Osteoblast (primary cell): ENCODE measurements at places on chromosomes 11 and 22. TPM values are rescaled to one million over a fixed set of nuclear protein-coding genes. Genes with fewer than 3 reads are reported as not detected.

DNA sequence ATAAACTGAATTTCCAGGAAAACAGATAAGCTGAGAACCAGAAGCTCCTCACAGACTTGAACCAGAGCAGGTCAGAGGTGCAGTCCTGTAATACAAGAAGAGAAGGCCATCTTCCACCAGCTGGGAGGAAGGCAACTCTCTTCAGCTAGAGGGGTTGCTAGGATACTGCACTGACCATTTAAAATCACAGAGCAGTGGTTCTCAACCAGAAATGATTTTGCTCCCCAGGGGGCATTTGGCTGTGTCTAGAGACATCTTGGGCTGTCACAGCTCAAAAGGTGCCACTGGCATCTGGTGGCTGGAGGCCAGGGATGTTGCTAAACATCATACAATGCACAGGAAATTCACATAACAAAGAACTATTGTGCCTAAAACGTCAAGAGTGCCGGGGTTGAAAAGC lies 17.2 kb downstream of the OPCML start:
- no peak for DNase-seq
- no peaks in the 10 kb centered on the region for H3K4me1 ChIP-seq
- H3K36me3 ChIP-seq = no peaks in the 10 kb centered on the region
- H3K4me3 ChIP-seq = no peak overlapping the region
- no peak overlapping the region for H3K27ac ChIP-seq

- DNase-seq = peak; percentile 47
- H3K27ac ChIP-seq = no peak overlapping the region
- H3K36me3 ChIP-seq = peaks cover 22% of the 10 kb centered on the region
- no peaks in the 10 kb centered on the region for H3K4me1 ChIP-seq
- no peaks in the 10 kb centered on the region for H3K27me3 ChIP-seq
These were observed 47.6 kb downstream of the AP2A2 start for GRCh38 chr11:973237-973636.

GRCh38 chr11:88282747-88283515 lies 54.6 kb downstream of the CTSC start:
- H3K4me1 ChIP-seq = peaks cover 10% of the 10 kb centered on the region
- no peaks in the 10 kb centered on the region for H3K36me3 ChIP-seq
- H3K4me3 ChIP-seq = no peak overlapping the region
- no peak overlapping the region for H3K27ac ChIP-seq
- H3K27me3 ChIP-seq = no peaks in the 10 kb centered on the region

GRCh38 chr11:60923326-60923725 lies 934 bp upstream of the TMEM132A start:
- DNase-seq = peak; percentile 63
- H3K4me1 ChIP-seq = peaks cover 21% of the 10 kb centered on the region
- no peak overlapping the region for H3K4me3 ChIP-seq
- H3K36me3 ChIP-seq = peaks cover 11% of the 10 kb centered on the region

DNA sequence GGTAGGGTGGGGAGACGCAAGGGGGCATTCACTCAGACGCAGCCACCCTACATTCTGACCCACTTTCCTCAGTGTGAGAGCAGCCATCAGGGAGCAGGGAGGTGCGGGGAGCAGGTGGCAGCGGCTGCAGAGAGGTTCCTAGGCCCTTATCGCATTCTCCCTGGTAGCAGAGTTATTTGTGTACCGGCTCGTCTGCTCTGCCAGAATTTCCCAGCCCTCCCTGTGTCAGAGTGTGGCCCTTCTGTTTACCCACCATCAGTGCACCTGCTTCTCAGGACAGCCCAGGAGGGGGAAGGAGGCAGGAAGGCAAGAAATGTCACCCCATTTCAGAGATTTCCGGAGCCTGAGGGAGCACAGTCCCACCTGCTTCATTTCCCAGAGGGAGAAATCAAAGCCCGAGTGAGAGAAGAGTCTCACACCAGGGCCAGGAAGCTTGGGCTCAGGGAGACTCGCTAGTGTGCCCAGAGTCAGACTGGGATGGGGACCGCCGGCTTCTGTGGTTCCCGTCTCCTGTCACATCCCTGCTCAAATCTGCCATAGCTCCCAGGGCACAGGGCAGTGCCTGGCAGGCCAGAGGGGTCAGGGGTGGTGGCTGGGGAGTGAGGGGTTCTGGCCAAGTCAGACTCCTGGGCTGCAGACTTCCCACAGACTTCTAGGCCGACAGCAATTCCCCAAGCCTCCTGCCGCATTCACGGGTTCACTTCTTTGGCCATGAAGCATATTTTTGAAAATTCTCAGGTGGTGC lies 49.7 kb downstream of the ARRB1 start:
- no peaks in the 10 kb centered on the region for H3K27me3 ChIP-seq
- no peak for DNase-seq
- no peaks in the 10 kb centered on the region for H3K36me3 ChIP-seq
- no peak overlapping the region for H3K4me3 ChIP-seq
- no peak overlapping the region for H3K27ac ChIP-seq
- H3K4me1 ChIP-seq = no peaks in the 10 kb centered on the region

DNA sequence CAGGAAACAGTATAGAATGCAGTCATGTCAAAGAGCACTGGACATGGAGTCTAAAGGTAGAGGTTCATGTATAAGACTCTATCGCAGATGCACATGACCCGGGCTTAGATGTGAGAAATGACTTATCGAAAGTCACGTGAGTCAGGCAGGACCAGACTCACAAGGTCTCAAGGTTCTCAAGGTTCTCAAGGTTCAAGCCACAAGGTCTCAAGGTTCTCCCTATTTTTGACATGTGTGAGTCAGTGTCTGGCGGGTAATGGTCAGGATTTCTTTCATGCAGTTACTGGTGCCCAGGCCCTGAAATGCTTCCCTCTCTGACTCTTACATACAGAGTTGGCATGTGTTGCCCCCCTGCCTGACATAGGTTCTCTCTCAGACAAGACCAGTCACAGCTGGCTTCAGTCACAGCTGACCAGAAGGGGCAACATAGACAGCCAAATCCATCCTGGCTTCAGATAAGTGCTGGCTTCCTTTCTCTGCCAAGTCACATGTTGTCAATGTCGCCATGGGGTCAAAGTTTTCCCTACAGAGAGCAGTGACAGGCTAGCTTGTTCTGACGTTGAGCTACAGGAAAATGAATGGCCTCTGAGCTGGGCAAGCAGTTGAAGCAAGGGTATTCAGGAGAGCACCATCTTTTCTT lies 10.1 kb downstream of the CSRP3 start:
- no peak overlapping the region for H3K27ac ChIP-seq
- no peak for DNase-seq
- no peaks in the 10 kb centered on the region for H3K27me3 ChIP-seq
- no peaks in the 10 kb centered on the region for H3K4me1 ChIP-seq
- H3K4me3 ChIP-seq = no peak overlapping the region

GRCh38 chr11:65854161-65854592 lies 3.8 kb downstream of the CFL1 start:
- peaks cover 58% of the 10 kb centered on the region for H3K36me3 ChIP-seq
- H3K4me3 ChIP-seq = no peak overlapping the region
- H3K27ac ChIP-seq = peak overlapping the region; percentile 6
- H3K27me3 ChIP-seq = no peaks in the 10 kb centered on the region

DNA sequence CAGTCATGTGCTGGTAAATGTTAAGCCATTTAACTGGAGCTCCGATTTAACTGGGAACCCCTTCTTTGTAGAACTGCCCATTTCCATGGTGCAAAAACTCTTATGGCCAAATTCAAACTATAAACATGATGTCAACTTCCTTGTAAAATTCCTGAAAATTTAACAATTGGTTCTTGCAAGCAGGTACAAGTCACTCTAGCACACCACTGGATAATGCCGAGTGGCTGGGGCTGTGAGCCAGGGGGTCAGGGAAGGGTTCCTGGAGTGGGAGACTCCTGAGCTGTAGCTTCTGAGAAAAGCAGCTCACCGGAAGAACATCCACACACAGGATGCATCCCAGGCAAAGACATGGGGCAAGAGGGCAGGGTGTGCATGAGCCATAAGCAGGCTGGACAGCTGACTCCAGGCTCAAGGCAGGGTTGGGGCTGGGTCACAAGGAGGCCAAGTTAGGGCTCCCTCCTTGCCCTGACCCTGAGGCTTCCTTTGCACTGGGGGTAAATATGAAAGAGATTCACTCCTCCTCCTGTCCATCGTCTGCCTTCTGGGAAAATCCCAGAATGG lies 18.2 kb downstream of the P2RY2 start:
- H3K36me3 ChIP-seq = no peaks in the 10 kb centered on the region
- H3K4me1 ChIP-seq = peaks cover 27% of the 10 kb centered on the region
- no peaks in the 10 kb centered on the region for H3K27me3 ChIP-seq
- H3K4me3 ChIP-seq = no peak overlapping the region
- no peak for DNase-seq

DNA sequence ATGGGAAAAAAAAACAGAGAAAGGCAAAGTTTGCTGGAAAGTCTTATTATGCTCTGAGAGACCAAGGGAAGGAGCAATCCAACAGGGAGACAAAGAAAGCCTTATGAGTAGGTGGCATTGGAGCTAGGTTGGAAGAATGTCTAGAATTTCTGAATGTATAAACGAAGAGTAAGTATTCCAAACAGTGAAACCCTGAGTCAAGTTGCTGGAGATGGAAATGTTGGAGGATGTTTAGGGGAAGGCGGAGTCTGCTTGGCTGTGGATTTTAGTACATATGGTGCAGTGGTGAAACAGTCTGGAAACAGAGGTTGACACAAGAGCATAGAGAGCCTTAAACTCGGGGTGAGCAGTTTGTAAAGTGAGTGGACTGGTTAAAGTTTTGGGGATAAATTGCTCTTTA lies 314.8 kb upstream of the CADM1 start:
- no peaks in the 10 kb centered on the region for H3K27me3 ChIP-seq
- no peaks in the 10 kb centered on the region for H3K4me1 ChIP-seq
- no peaks in the 10 kb centered on the region for H3K36me3 ChIP-seq
- no peak overlapping the region for H3K27ac ChIP-seq
- no peak for DNase-seq

GRCh38 chr11:12245549-12246016 lies 131.8 kb upstream of the PARVA start:
- peaks cover 11% of the 10 kb centered on the region for H3K4me1 ChIP-seq
- peaks cover 100% of the 10 kb centered on the region for H3K36me3 ChIP-seq
- peak; percentile 75 for DNase-seq
- no peaks in the 10 kb centered on the region for H3K27me3 ChIP-seq
- H3K4me3 ChIP-seq = no peak overlapping the region

GRCh38 chr11:6328321-6328720 lies 8.0 kb upstream of the CAVIN3 start:
- H3K4me1 ChIP-seq = peaks cover 32% of the 10 kb centered on the region
- no peak overlapping the region for H3K4me3 ChIP-seq
- no peaks in the 10 kb centered on the region for H3K36me3 ChIP-seq
- DNase-seq = no peak

- H3K27ac ChIP-seq = no peak overlapping the region
- no peaks in the 10 kb centered on the region for H3K27me3 ChIP-seq
- peak; percentile 66 for DNase-seq
- peaks cover 31% of the 10 kb centered on the region for H3K36me3 ChIP-seq
- no peak overlapping the region for H3K4me3 ChIP-seq
- no peaks in the 10 kb centered on the region for H3K4me1 ChIP-seq
These were observed 23.8 kb downstream of the FADS2 start for GRCh38 chr11:61851900-61852295.

MMP27 gene
- not detected in 2 replicates for total RNA-seq

HPX gene
- total RNA-seq = 0.59 and 1.1 TPM in 2 replicates
